Stimulated activated CD4-positive, alpha-beta T cell treated with anti-CD3 and anti-CD28 coated beads, Interleukin-2, amount 100 ng/mL, for 24 hours (primary cell): ENCODE measurements at places on chromosomes 11 and 22.
A peak's percentile ranks its signal among the peaks of the same experiment; 100 is the strongest.

DNA sequence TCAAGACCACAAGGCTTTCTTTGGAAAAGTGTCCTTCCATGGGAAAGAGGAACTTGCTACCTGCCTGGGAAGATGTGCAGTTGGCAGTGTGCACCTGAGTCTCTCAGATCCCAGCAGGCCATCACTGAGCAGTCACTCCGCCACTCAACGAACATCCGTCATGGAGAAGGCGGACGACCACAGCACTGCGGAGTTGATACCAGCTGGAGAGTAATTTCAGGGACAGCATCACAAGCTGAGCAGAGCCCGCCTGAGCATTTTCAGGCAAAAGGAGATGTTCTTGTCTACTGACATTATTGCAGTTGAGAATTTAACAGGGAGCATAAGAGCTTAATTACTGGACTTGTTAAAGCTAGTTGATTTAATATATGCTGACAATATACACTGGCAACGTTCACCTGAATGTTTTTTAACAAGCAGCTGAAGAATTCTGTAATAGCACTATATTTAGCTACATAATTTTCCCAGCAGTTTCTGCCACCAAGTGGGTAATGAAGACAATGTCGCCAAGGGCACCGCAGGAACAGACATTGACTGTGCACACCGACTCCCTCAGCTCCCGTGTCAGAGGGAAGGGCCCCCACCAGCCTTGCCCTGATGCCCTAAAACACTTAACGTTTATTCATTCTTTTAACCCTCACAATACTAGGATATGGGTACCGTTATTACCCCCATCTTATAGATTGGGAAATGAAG lies 52.4 kb upstream of the ARFGAP3 start:
- no peak for DNase-seq

GRCh38 chr22:24146194-24146616 lies 35.1 kb upstream of the SUSD2 start:
- DNase-seq: no peak

DNA sequence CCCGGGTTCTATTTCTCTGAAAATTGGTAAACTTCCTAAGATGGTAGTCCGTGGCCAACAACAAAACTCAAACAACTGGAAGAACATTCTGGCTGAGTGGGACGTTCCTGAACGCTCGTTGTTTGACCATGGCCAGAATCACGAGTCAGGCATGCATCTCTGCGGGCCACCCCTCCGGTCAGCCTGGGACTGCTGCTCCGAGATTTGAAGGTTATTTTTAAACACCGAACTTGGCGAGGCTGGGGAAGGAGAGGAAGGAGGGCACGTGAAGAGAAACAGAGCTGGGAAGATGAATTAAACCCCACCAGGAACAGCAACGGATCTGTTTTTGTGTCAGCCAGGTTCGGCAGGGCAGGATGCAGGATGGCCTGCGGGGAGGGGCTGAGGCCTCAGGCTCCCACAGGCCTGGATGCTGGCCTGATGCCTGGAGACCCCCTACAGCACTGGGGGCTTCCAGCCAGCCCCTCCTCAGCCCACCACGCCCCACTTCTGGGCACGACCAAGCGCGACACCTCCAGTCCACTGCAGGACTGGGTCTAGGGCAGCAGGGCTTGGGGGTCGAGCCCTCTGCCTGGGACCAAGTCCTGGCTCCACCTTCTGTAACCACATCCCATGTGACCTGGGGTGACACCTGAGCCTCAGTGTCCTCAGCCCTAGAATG lies 5.1 kb downstream of the SHISAL1 start:
- no peak for DNase-seq

- DNase-seq: no peak
Observed at GRCh38 chr11:127061947-127062346, 61.4 kb upstream of the KIRREL3 start.

DNA sequence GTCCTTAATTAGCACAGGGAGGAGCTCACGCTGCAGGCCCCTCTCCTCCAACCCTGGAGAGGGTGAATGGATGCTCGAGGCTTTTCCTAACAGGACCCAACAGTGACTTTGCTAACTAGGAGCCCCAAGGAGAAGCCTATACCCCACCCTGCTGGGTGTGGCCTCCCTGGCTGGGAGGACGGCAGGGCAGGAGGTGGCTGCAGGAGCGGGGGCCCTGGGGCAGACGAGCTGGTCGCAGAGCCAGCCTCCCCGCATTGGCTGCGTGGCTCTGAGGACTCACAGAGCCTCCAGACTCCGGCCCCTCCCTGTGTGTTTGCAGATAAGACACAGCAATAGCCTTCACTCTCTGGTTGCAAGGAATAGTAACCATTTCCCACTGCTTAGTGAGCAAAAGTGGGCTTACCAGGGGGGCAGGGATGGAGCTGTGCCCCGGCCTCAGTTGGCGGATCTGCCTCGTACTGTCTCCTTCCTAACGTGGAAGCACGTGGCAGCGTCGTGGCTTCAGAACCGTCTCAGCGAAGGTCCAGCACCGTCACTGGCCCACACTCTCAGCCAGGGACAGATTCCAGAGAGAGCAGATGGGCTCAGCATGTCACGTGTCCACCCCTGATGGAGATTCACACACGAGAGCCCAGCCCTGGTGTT lies 1087.5 kb downstream of the BRD1 start:
- no peak for DNase-seq

- no peak for DNase-seq
Observed at GRCh38 chr22:25742918-25743708, 1.1 kb downstream of the MYO18B start.

GRCh38 chr22:42752230-42752746 lies 31.6 kb upstream of the A4GALT start:
- no peak for DNase-seq

DNA sequence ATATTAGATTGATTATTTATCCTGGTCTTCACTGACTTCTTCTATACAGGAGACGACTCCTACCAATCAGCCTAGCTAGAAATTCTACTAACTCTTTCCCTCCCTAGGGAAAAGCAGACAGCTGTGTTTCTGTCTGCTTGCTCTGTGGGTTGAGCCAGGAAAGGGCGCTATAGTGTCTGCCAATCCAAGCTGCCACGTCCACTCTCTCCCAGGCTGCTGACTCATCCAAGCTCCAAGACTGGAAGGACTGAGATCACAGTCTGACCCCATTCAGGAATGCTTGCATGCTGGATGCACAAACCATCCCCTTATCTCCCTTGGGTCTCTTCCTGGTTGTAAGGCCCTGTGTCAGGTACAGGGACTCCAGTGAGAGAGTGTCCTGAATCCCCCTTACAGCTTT lies 955.6 kb downstream of the OPCML start:
- DNase-seq: no peak

DNA sequence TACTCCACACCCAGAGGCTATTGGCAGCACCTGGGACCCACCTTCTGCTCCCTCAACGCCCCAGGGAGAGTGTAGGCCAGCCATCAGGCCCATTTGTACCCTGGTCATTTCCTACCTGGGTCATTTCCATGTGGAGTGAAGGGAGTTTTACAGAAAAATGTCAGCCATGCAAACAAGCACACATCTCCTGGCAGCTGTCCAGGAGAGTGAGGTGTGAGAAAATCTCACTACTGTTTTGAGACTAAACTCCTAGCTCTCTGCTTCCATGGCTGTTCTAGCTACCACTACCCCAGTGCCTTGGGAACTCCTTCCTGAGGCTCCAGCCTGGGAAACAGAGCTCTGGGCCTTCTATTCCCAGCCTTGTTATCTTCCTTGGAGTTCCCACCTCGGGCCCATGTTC lies 2.8 kb upstream of the TMPRSS13 start:
- peak; percentile 48 for DNase-seq

GRCh38 chr22:19036523-19037273 lies 85.5 kb downstream of the DGCR2 start:
- no peak for DNase-seq

GRCh38 chr11:102430158-102430836 lies 22.3 kb downstream of the TMEM123 start:
- no peak for DNase-seq

- DNase-seq: no peak
Observed at GRCh38 chr11:729492-730074, 17.7 kb upstream of the TALDO1 start.

- DNase-seq: peak; percentile 76
Observed at GRCh38 chr22:20205964-20206708, 55.3 kb upstream of the CCDC188 start.

DNA sequence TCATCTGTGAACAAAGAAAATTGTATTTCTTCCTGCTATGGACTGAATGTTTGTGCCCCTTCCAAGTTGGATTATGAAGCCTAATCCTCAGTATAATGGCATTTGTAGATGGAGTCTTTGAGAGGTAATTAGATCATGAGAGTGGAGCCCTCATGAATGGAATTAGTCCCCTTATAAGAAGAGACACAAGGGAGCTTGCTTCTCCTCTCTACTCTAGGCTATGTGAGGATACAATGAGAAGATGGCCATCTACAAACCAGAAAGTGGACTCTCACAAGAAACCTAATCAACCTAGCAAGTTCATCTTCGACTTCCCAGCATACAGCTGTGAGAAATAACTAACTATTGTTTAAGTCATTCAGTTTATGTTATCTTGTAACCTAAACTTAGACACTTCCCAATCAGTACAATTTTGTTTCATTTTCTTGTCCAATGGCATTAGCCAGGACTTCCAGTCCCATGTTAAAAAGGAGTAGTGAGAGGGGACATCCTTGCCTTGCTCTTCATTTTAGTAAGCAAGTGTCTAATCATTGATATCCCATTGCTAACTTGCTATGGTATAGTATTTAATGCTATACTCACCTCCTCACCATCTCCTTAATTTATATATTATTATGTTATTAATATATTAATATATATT lies 45.7 kb downstream of the PDGFD start:
- no peak for DNase-seq

GRCh38 chr11:15336021-15336420 lies 221.3 kb downstream of the INSC start:
- no peak for DNase-seq

DNA sequence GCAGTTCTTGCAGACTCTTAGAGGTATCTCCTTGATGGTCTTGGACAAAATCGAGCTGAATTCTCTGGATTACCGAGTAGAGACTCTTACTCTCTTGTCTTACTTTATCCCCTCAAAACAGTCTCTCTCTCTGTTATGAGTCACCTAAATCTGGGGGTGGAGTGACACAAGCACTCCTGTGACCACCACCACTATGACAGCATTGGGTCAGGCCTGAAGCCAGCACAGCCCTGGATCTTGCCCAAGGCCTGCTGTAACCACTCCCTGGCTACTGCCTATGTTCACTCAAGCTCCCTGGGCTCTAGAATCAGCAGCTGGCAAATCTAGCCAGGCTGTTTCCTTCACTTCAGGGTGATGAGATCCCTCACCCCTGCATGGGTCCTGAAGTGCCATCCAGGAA lies 662.5 kb downstream of the LUZP2 start:
- DNase-seq: no peak

DNA sequence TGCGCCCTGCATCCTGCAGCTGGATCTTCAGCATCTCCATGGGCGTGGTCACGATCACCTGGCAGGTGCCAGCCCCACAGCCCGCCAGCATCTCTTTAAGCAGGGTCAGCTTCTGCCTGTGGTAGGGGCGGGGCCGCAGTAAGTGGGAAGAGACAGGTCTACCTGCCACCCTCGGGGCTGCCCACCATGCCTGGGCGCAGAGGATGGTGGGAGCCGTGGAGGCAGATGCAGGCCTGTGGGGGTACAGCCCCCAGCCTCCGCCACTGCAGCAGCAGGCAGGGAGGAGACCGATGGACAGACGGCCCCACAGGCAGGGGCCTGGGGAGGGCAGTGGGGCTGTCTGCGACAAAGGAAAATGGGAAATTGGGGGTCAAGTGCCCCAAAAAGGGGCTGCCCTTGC lies 3.0 kb upstream of the CEND1 start:
- no peak for DNase-seq

DNA sequence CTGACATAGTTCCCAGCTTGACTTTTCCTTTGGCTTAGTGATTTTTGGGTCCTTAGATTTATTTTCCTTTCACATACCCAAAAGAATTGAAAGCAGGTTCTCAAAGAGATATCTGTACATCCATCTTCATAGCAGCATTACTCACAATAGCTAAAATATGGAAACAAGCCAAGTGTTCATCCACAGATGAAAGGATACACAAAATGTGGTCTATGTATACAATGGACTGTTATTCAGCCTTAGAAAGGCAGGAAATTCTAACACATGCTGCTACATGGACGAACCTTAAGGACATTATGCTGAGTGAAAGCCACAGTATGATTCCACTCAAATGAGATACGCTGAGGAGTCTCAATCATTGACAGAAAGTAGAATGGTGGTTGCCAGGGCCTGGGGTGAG lies 171.8 kb downstream of the IGLL1 start:
- no peak for DNase-seq

DNA sequence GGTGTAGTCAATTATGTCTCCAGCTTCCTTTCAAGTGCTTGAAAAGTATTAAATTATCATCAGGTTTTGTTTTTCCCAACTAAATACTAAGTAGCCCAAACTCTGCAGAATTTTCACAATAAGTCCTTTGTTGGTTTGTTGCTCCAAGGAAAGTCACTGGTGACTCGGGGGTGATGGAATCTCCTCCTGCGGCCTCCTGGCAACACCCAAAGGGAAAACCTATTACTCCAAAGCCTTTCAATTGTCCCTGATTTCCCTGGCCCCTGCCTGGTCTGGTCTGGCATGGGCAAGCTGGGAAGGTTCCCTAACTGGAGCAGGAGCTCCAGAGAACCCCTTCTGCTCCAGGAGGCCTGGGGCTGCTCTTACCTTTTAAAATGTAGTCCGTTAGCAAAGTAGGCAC lies 47.9 kb downstream of the FEZ1 start:
- no peak for DNase-seq

DNA sequence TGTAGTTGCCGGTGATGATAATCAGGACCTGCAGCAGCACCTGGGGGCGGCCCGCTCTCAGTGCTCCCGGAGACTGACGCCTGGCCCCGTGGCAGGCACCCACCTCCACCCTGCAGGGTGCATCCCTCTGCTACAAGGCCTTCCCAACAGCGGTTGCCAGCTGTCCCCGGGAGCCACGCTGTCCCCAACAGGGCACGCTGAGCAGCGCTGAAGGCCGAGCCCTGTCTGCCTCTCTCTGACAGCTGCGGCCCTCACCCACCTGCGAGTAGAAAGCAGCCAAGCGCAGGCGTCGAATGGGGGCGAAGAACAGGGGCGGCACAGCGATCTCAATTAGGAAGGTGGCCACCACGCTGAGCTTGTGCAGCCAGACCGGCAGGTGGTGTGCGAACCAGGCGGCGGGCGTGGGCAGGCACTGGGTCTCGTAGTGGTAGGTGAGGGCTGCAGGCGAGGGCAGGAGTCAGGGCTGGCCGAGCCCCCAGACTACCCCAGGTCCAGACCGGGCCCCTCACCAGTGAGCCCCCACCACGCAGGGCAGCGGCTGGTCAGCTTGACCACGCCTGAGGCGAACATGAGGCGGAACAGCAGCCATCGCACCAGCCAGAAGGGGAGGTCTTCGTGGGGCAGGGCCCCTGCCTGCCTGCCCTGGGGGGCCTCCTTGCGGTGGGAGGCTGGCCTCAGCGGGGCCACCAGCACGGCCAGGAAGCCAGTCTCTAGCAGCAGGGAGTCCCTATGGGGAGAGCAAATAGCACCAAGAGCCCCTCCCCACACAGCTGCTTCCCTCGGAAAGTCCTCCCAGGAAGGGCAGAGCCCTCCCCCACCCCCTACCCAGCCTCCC lies 1.5 kb downstream of the LMF2 start:
- DNase-seq: no peak

DNA sequence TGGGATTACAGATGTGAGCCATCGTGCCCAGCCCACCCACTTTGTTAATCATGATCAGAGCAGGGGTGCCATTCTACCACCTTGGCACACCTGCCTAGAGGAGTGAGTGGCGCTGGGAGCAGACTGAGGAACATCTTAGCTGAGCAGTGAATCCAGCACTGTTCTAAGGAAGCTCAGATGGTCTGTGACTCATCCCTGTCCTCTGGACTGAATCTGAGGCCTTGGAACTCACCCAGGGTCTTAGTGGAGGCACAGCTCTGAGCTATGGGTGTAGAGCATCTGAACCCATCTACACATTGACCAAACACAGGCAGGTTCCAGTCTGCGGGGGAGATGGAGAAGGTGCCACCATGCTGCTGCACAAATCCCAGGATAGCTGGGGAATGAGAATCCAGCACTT lies 14.9 kb downstream of the PGAP2 start:
- DNase-seq: no peak
